ENCODE measurements at places on chromosomes 2 and 18.

GRCh38 chr2:10833021-10833420 is 20.4 kb upstream of the PDIA6 start:
- DNase-seq = no peak

DNA sequence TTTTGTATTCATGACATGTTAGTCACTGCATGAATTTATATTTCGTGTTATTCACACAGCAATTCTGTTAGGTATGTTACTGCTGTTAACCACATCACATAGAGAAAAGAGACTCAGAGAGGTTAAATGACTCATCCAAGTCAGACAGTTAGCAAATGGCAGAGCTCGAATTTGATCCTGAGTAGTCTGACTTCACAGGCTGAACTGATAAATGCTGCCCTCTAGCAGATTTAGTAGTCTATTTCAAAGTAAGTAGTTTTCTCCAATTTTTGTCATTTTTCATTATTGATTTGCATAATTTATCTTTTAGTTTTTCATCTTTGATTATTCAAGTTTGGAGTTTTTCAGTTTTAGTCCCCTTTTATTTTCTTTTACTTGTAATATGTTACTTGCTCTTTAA is 58.3 kb downstream of the WDR7 start:
- peak; percentile 63 for DNase-seq

GRCh38 chr2:117056376-117056748 is 758.1 kb upstream of the DDX18 start:
- no peak for DNase-seq

GRCh38 chr2:147686365-147686764 is 158.5 kb upstream of the ACVR2A start:
- no peak for DNase-seq

DNA sequence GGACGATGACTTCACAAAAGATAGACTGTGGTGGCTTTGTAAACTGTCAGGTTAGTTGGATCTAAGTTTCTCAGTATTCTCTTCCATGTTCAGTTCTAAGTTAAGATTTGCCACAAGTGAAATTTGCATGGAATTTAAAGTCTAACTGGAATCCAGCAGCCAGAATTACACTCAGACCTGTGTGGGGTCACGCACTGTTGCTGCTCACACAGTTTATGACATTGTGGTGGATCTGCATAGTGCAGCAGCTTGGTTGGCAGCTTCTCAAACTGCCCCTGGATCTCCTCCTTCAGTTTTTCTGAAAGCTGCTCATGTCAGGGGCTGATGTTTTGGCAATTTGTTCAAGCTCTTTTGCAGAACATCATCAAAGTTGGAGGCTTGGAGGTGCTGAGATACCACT is 228.1 kb upstream of the KCNJ3 start:
- no peak for DNase-seq

DNA sequence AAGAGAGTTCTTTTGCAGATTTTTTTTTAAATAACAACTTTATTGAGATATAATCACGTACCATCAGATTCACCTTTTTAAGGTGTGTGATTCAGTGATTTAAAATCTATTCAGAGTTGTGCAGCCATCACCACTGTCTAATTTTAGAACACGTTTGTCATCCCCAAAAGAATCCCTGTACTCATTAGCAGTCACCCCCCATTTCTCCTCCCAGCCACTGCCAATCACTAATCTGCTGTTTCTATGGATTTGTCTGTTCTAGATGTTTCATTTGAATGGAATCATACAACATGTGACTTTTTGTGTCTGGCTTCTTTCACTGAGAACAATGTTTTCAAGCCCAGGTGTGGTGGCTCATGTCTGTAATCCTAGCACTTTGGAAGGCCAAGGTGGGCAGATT is 55.4 kb upstream of the RAPH1 start:
- no peak for DNase-seq

GRCh38 chr2:5074733-5075132 is 617.5 kb upstream of the SOX11 start:
- DNase-seq = no peak

DNA sequence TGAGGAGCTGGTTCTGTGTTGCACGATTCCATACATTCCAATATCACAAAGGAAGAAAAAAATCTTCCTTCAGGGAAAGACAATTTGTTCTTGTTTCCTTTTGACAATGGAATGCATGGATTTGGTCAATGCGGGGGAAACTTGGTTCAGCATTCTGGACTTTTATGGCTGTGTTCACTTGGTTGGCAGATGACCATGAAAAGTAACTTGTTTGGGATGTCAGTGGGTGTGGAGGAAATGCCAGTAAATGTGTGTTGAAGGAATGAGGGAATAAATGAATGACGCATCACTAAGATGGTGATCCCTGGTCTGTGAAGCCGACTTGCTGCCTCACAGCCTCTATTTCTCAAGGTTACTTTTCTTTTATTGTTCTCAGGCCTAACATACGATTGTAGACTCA is 53.7 kb downstream of the THUMPD2 start:
- no peak for DNase-seq

- DNase-seq = no peak
These were observed 256.4 kb downstream of the MEIS1 start for GRCh38 chr2:66691031-66691965.

- no peak for DNase-seq
These were observed 14.1 kb downstream of the ADD2 start for GRCh38 chr2:70753902-70754301.

DNA sequence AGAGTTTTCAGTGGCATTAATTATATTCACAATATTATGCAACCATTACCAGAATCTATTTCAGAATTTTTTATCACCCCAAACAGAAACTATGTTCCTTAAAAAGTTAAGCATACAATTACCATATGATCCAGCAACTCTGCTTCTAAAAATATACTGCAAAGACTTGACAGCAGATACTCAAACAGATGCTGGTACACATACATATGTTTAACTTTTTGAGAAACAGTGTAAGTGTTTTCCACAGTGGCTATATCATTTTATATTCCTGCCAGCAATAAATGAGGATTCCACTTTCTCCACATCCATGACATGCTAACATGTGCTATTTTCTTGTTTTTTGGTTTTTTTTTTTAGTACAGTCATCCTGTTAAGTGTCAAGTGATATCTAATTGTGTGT is 439.3 kb upstream of the VWC2L start:
- no peak for DNase-seq

DNA sequence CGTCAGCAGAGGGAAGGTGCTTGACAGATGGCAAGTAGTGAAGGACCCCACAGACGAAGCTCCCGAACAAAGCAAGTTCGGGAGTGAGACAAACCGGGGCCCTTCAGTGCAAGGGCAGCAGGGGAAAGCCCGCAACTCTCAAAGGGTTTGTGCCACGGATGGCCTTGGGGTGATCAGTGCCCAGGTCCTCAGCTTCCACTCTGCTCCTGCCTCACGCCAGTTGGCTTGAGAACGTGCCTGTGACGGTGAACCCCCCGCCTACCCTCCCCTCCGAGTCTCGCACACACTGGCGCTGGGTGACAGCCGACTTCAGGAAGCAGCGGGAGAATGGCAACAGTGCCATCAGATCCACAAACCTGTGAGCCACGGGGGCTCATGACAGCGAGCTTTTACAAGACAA is 56.8 kb upstream of the SALL3 start:
- DNase-seq = no peak

- DNase-seq = no peak
These were observed 33.8 kb downstream of the MAP4K3 start for GRCh38 chr2:39403311-39403710.

DNA sequence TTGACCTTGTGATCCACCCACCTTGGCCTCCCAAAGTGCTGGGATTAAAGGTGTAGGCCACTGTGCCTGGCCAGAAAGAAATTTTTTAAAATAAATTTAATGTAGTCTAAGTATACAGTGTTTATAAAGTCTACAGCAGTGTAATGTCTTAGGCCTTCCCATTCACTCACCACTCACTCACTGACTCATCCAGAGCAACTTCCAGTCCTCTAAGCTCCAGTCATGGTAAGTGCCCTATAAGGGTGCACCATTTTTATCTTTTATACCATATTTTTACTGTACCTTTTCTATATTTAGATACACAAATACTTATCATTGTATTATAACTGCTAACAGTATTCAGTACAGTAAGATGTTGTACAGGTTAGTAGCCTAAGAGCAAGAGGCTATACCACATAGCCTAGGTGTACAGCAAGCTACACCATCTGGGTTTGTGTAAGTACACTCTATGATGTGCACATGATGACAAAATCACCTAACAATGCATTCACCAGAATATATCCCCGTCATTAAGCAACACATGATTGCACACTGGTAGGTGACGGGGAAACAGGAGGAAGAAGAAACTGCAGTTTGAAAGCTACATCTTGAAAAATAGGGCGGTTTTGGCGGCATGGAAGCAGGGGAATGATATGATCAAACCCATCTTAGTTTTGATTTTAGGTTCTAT is 105.1 kb upstream of the ITGB6 start:
- DNase-seq = no peak
